ENCODE measurements at places on chromosomes 13 and 19.

- DNase-seq = no peak
These were observed 46.8 kb downstream of the COLGALT1 start for GRCh38 chr19:17602217-17602616.

GRCh38 chr19:5932609-5933262 lies 18.7 kb downstream of the CAPS start:
- no peak for DNase-seq

- no peak for DNase-seq
These were observed 178.0 kb downstream of the OXGR1 start for GRCh38 chr13:96816261-96816660.

DNA sequence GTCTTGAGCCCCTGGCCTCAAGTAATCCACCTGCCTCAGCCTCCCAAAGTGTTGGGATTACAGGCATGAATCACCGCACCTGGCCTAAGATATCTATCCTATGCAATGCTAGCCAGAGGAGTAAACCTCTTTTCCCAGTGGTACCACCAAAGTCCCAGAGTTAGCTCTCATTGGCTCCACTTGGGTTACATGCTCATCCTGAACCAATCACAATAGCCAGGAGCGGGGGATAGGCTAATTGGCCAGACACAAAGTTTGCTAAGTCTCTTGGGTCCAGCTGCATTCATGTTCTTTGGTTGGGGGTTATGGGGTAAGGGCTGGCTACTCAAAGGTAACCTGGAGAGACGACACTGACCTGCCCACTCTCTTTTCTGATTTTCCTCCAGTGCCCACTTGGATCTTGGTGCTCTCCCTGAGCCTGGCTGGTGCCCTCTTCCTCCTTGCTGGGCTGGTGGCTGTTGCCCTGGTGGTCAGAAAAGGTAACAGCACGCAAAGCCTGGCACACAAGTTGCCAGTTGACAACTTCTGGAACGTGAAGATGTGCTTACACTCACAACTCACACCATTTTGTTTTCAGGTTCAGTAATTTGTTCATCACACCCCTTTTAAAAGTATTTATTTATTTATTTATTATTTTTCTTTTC lies 7.8 kb downstream of the C19orf38 start:
- DNase-seq = no peak

DNA sequence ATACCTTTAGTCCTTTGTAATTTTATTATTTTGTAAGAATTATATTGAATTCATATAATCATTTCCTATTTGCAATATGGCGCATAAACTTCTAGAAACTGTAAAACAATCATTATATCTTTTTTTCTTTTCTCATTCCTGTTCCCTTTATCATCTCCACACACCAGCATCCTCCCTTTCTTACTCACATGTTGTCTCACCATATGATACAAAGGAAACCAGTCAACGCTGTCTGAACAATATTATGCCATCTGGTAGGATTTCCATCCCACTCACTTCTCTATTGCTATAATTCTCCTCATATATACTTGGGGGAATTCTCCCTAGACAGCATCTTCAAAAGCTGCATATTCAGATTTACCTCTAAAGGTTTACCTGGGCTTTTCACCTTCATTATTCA lies 389.8 kb downstream of the NDFIP2 start:
- DNase-seq = no peak

- no peak for DNase-seq
These were observed 95.0 kb upstream of the KLF5 start for GRCh38 chr13:72963762-72964161.
